ENCODE measurements at places on chromosomes 12 and 14.

DNA sequence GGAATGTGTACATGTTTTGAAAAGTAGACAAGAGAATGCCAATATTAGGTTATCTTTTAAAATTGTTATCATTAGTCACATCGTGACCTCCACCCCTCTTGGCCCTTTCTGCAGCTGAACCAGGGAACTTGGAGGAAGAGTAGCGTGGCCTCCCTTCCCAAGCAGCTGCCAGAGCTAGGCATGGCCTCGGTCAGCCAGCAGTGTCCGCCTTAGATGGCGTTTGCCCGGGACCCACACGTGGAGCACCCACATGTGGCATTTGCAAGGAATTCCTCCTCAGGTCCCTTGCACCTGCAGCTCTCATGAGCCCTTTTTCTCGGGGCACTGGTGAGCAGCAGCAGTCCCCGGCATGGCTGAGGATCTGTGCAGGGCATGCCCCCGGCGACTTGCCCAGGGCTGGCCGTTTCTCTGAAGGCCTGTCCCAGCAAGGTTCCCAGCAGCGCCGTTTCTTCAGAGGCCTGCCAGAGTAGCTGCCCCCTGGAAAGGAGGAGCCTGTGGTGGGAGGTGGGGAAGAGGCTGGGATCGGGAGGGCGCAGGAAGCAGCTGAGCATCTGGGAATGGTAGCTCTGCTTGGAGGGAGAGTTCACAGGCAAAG lies 10.8 kb downstream of the JDP2 start:
- H3K4me1 ChIP-seq, result no peaks in the 10 kb centered on the region
- H3K27ac ChIP-seq, result no peak overlapping the region
- H3K4me3 ChIP-seq, result no peak overlapping the region
- DNase-seq, result no peak
- H3K27me3 ChIP-seq, result no peaks in the 10 kb centered on the region

DNA sequence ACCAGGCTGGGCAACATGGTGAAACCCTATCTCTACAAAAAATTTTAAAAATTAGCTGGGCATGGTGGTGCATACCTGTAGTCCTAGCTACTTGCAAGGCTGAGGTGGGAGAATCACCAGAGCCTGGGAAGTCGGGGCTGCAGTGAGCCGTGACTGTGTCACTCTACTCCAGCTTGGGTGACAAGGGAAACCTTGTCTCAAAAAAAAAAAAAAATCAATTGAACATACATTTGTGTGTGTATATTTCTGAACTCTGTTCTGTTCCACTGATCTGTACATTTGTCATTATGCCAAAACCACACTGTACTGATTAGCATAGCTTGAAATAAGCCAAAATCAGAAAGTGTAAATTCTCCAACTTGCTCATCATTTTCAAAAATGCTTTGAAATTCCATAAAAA lies 254.6 kb downstream of the SOX5 start:
- no peaks in the 10 kb centered on the region for H3K36me3 ChIP-seq
- no peaks in the 10 kb centered on the region for H3K27me3 ChIP-seq
- DNase-seq, result no peak
- H3K4me1 ChIP-seq, result no peaks in the 10 kb centered on the region
- no peak overlapping the region for H3K4me3 ChIP-seq
- H3K27ac ChIP-seq, result no peak overlapping the region

GRCh38 chr14:21022686-21023085 lies 2.2 kb downstream of the NDRG2 start:
- DNase-seq, result no peak
- H3K27me3 ChIP-seq, result no peaks in the 10 kb centered on the region
- no peak overlapping the region for H3K4me3 ChIP-seq
- no peak overlapping the region for H3K27ac ChIP-seq
- peaks cover 13% of the 10 kb centered on the region for H3K4me1 ChIP-seq

DNA sequence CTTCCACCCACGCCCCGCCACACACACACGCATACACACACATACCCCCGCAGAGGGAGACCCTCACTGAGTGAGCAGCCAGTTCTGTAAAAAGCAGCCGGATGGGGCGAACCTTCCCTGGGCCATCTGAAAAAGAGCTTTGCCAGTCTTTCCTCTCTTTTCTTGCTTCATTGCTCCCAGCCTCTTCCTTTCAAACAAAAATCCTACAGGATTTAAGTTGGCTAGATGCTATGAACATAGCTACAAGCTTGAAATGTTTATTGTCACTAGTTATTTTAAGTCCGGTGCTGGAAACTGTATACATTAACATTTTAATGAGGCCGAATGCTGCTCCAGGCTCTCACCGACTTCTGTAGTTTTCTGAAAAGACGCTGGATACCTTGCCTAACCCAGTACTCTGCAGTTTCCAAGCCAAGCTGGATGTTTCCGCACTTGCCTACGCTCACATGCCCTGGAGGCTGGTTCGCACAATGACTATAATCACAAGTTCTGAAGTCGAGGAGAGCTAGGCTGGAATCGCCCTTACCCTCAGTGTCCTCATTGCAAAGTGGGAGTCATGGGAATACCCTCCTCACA lies 39.2 kb downstream of the LTBP2 start:
- H3K27me3 ChIP-seq, result peaks cover 28% of the 10 kb centered on the region
- no peak for DNase-seq
- no peak overlapping the region for H3K4me3 ChIP-seq
- H3K36me3 ChIP-seq, result no peaks in the 10 kb centered on the region
- no peak overlapping the region for H3K27ac ChIP-seq

GRCh38 chr14:105275267-105275946 lies 25.4 kb downstream of the BRF1 start:
- no peak overlapping the region for H3K4me3 ChIP-seq
- H3K27me3 ChIP-seq, result no peaks in the 10 kb centered on the region
- no peaks in the 10 kb centered on the region for H3K36me3 ChIP-seq
- H3K27ac ChIP-seq, result no peak overlapping the region
- no peak for DNase-seq

- H3K27me3 ChIP-seq, result no peaks in the 10 kb centered on the region
- H3K27ac ChIP-seq, result no peak overlapping the region
- H3K4me3 ChIP-seq, result no peak overlapping the region
- no peak for DNase-seq
- H3K4me1 ChIP-seq, result no peaks in the 10 kb centered on the region
Observed at GRCh38 chr12:32061033-32061432, 45.6 kb upstream of the BICD1 start.

DNA sequence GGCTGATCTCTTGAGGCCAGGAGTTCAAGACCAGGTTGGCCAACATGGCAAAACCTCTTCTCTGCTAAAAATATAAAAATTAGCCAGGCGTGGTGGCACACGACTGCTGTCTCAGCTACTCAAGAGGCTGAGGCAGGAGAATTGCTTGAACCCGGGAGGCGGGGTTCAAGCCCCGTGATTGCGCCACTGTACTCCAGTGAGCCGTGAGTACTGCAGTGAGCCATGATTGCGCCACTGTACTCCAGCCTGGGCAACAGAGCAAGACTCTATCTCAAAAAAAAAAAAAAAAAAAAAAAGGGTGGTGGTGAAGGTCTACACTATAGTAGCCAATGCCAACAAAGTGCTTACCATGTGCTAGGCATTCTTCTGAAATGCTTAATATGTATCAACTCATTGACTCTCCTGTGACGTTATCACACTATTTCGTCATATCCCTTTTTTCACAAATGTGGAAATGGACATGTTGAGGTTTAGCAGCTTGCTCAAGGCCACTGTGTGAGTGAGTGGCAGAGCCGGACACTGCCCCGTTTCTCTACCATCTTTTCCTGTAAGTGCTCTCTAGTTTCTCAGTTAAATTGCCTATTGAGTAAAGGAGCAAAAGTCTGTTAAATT lies 59.6 kb downstream of the GNS start:
- H3K27me3 ChIP-seq, result no peaks in the 10 kb centered on the region
- H3K27ac ChIP-seq, result no peak overlapping the region
- peaks cover 50% of the 10 kb centered on the region for H3K4me1 ChIP-seq

GRCh38 chr12:108394196-108394595 lies 55.1 kb upstream of the CMKLR1 start:
- H3K4me3 ChIP-seq, result no peak overlapping the region
- H3K4me1 ChIP-seq, result no peaks in the 10 kb centered on the region
- DNase-seq, result no peak
- no peaks in the 10 kb centered on the region for H3K36me3 ChIP-seq
- no peaks in the 10 kb centered on the region for H3K27me3 ChIP-seq

DNA sequence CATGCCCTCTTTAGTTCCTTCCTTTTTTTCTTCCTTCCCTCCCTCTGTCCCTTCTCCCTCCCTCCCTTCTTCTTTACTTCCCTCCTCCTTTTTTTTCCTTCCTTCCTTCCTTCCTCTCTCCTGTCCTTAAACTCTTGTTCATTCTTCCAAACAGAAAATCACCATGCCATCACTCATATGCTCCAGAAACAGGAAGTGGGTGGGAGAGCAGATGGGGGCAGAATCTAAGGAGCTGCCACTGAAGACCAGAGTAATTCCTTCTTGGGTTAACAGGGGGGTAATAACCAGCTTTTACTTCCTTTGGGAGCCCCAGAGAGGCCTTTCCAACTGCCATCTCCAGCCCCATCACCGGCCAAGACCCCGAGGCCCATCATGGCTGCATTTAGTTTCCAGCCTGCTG lies 51.2 kb downstream of the SVOP start:
- DNase-seq, result no peak
- no peaks in the 10 kb centered on the region for H3K4me1 ChIP-seq
- H3K27ac ChIP-seq, result no peak overlapping the region
- no peaks in the 10 kb centered on the region for H3K27me3 ChIP-seq
- no peaks in the 10 kb centered on the region for H3K36me3 ChIP-seq

- DNase-seq, result no peak
- no peaks in the 10 kb centered on the region for H3K4me1 ChIP-seq
- no peak overlapping the region for H3K4me3 ChIP-seq
- no peaks in the 10 kb centered on the region for H3K36me3 ChIP-seq
- no peak overlapping the region for H3K27ac ChIP-seq
Observed at GRCh38 chr12:129002427-129002826, 149.1 kb downstream of the GLT1D1 start.

DNA sequence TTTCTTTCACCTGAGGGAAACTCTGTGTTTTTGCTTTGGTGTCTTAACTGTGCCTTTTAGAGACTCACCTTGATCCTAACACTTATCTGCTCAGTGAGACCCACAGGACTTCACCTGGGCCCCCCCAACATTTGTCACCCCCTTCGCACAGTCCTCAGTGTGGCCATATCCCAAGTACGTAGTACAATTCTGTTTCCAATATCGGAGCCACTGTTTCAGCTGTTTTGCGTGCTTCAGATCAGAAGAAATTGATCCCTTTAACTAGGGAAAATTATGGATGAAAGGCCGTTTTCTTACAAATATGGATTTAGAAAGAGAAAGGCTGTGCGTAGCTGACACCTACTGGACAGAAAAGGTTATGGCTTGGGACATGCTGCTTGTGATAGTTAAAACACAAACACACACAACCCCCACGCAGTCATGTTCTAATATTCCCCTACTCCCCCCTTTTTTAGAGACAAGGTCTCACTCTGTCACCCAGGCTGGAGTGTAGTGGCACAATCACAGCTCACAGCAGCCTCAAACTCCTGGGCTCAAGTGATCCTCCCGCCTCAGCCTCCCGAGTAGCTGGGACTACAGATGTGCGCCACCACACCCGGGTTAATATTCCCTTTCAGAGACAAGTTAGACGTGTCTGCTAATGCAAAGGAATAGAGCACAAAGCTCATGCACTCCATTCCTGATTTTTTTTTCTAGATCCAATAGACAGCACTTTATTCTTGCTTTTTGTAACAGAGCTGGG lies 3.6 kb upstream of the SLC7A8 start:
- H3K27me3 ChIP-seq, result no peaks in the 10 kb centered on the region
- no peak overlapping the region for H3K27ac ChIP-seq
- no peak overlapping the region for H3K4me3 ChIP-seq
